ENCODE measurements at places on chromosomes 5 and 9.

- DNase-seq = no peak
Observed at GRCh38 chr5:60959156-60959555, 14.2 kb downstream of the NDUFAF2 start.

- peak; percentile 30 for DNase-seq
Observed at GRCh38 chr9:79477955-79478771, 93.6 kb upstream of the TLE4 start.

GRCh38 chr5:167895899-167896659 is 395.4 kb upstream of the WWC1 start:
- DNase-seq = no peak

DNA sequence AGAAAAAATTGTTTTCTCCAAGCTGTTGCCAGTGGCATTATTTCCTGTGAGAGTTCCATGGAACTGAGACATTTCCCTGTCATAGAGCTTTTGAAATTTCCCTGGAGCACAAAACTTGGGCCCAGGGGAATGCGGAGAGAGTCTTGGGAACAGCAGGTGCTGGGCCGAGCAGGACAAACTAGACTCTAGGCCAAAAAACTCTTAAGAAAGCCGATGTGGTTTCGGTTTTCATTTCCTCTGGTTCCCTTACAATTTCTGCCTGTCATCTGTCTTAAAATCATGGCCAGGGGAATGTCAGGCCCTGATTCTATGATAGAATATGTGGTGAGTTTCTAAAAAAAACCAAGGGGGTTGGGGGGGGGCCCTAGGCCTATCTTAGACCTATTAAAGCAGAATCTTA is 4.6 kb downstream of the SLC35A4 start:
- no peak for DNase-seq

GRCh38 chr9:34332076-34332964 is 3.0 kb downstream of the NUDT2 start:
- no peak for DNase-seq

DNA sequence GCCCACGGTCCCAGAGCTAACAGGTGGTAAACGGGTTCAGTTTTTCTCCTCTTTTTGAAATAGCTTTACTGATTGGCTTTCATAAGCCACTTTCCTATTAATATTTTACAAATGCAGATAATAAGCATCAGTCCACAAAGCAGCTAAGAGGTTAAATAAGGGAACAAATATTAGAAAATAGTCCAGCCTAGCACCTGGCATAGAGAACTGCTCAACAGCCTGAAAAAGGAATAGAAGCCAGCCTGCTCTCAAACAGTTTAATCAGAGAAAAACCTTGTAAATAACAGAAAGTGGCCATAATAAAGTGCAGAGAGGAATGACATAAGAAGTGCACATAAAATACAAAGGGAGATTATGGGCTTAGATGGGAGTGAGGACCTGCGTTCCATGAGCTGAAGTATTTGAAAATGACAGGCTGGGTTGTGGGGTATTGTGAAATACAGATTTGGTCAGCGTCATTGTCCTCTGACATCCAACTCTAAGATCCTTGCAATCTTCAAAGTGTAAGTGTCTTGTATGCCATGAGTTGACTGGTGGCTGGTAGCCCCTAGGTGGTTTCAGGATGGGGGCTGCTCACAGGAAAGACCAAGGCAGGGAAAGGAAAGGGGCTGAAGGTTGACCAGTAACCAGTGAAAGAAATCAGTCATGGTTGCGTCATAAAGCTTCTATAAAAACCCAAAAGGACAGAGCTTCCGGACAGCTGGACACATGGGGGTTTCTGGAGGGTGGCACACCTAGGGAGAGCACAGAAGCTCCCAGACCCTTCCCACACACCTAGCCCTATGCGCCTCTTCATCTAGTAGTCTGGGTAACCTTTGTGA is 32.4 kb downstream of the MYO10 start:
- no peak for DNase-seq

DNA sequence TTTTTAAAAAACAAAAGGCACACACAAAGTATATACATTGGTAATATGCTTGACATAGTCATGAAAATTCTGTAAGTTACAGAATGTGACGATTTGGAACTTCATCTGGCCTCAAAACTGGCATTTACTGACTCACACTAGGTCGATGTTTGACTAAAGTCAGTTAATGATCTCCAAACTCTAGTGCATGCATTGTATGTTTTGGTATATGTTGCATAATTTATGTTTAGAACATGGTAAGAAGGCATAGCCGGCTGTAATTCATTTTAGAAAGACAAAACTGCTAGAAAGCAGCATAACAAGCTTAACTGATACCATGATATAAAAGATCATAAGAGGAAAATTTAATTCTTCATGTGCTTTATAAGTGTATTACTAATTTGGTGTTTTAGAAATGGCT is 58.6 kb upstream of the RICTOR start:
- no peak for DNase-seq

DNA sequence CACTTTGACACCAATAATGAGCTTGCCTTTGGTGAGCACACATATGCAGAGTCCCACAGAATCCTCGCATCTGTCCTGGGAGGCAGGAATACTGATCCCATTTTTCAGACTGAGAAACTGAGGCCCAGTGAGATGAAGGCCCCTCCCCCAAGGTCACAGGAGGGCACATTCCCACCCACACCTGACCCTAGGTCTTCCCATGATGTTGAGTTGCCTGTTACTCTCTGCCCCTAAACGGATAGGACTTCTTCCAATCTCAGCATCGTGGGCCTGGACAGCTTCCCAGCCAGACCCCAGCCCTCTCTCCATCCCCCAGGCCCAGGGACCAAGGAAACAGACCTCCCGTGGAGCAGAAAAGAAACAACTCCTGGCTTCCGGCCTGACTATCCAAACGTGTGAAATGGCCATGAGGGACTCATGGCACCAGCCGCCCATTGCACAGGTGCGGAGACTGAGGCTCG is 877 bp downstream of the SH3GLB2 start:
- DNase-seq = no peak

DNA sequence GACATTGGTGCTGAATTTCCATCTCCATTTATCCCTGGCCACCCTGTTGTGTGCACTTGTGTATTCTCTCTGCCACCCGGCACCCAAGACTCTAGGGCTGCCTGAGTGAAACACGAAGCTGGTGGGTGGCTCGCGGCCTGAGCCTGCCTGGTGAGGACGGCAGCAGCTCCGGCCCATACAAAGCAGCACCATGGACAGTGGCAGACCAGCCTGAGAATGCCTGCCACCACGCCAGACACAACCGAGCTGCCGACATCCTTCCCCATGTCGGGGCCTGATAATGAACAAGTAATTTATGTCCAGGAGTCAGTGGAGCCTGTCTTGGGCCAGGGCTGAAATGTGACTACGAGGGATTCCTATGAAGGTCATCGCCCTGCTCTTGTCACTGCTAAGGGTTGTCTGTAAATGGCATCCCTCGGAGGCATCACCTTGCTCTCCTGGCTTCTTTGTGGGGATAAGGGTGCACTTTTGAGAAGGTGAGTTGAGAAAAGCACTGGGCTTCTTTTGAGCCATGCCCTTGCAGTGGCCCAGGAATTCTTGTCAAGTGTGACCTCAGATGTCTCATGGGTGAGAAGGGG is 175.7 kb downstream of the MELK start:
- DNase-seq = no peak

DNA sequence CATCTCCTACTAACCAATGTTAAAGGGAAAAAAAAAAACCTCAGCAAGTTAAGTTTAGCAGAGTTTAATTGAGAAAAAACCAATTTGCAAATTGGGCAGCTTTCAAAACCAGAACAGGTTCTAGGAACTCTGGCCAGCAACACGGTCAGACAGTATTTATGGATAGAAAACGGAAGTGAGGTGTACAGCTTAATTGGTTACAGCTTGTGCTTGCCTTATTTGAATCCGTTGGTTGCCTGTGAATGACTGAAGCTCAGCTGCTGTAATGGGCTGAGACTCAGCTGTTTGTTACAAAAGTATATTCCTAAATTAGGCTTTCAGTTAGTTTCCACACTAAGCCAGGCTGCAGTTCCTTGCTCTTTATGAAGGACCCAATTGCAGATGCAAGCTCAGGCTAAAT is 217.0 kb downstream of the SREK1 start:
- no peak for DNase-seq

GRCh38 chr9:108412755-108413154 is 443.0 kb downstream of the ACTL7B start:
- no peak for DNase-seq

GRCh38 chr5:139474890-139475791 is 4.3 kb downstream of the SMIM33 start:
- peak; percentile 57 for DNase-seq

DNA sequence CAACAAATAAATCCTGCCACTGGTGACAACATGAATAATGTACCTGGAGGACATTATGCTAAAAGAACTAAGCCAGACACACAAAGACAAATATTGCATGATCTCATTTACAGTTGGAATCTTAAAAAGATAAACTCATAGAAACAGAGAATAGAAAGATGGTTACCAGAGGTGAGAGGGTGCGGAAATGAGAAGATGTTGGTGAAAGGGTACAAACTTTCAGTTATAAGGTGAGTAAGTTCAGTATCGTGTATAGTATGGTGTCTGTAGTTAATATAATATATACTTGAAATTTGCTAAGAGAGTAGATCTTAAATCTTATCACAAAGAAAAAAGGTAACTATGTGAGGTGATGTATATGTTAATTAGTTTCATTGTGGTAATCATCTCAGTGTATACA is 63.3 kb downstream of the PRRC1 start:
- DNase-seq = no peak

DNA sequence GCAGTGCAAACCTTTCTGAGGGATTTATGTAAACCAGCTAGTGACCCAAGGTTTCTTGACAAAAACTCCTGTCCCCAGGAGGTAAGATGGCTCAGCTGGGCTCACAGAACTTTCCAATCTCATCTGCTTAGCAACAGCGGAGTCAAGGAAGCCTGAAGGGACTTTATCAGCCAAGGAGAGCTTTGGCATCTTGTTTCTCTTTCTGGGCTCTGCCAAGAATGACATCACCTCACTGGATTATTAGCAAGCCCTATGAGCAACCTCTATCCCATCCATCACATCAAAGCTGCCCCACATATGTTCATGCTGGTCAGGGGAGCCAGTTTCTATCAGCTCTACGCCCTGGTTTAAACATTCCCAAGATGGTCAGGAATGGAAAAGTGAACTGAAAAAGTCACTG is 461.3 kb downstream of the ENC1 start:
- no peak for DNase-seq

- DNase-seq = no peak
Observed at GRCh38 chr9:133786371-133786753, 48.2 kb upstream of the SARDH start.

DNA sequence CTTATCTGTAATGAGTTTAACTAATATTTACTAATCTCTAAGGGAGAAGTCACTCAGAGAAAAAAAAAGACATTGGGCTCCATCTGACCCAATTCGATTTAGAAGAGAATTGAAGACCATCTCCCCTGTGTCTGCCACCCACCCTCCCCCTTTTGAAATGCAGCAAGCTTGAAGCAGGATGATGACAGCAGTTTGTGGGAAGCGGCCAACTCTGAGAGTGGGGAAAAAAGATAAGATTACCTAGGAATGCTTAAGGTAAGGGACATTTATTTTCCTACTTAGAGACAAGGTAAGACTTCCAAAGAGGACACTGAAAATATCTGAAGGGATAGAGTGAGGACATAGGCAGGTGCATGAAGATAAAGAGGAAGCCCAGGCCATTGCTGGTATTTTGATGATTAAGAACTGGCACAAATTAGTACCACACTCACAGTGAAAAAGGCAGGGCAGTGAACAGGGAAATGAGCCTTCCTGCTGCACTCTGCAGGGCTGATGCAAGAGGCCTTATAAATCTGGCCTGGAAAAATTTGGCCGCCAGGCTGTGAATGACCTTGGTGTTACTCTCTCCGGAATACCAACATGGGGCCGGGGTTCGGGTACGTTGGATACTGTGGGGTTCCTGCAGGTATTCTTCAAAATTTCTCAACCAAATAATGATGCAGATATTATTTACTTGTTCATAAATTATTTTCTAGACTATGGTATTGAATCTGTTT is 42.3 kb downstream of the HTR1A start:
- no peak for DNase-seq

DNA sequence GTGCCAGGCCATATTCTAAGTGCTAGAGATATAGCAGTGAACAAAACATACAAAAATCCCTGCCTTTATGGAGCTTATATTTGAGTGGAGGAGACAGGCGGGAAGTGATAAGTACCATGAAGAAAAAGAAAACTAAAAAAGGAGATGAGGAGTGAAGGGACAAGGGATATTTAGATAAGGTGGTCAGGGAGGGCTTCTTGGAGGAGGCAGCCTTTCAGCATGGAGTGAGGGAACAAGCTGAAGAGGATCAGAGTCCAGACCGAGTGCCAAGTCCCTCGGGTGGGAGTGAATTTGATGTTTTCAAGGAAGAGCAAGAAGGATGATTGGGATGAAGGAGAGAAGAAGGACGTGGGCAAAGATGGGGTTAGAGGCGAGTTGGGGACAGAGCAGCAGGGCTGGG is 190.5 kb downstream of the FSTL4 start:
- no peak for DNase-seq

DNA sequence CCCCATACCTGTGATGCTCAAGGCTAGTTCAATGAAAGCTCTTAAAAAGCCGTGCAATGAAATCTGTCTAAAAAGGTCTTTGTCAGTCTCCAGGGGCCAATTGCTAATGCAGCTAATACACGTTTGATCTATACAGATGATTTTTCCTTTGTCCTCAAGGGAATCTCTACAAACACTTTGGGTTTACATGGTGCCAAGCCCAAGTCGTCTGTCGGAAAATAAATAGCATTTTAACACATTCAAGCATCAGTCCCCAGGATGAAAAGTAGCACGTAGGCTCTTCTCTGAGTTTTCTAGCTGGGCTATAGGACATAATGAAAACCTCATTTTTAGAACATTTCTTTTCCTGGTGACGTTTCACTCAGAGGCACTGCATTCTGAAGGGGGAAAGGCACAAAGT is 477.4 kb upstream of the WWC1 start:
- no peak for DNase-seq

DNA sequence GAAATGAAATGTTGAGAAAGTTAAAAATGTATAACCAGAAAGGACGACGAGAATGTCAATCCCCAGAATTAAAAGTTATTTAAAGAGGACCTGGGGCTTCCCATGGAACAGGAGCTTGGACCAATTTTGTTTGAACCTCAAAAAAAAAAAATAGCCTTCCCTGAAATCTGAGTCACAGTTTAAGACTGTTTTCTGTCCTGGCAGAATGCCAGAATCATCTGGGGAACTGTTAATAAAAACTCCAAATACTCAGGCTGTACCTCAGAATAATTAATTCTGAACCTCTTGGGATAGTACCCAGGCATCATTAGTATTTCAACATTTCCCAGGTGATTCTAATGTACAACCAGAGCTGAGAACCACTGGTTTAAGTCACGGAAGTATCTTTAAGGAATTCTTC is 102.2 kb upstream of the SLCO6A1 start:
- no peak for DNase-seq

GRCh38 chr9:2576631-2577030 is 45.0 kb upstream of the VLDLR start:
- no peak for DNase-seq

GRCh38 chr5:170109059-170110031 is 3.6 kb downstream of the FOXI1 start:
- no peak for DNase-seq

- no peak for DNase-seq
Observed at GRCh38 chr9:311841-312240, 97.2 kb downstream of the DOCK8 start.

- no peak for DNase-seq
Observed at GRCh38 chr5:59582746-59583145, 310.8 kb downstream of the PDE4D start.

- no peak for DNase-seq
Observed at GRCh38 chr5:53427965-53428364, 52.5 kb upstream of the FST start.

- no peak for DNase-seq
Observed at GRCh38 chr5:154205441-154206117, 15.0 kb downstream of the GALNT10 start.

- no peak for DNase-seq
Observed at GRCh38 chr5:162436055-162436454, 368.5 kb downstream of the GABRG2 start.

Measured in thymus (tissue), 14 donors.